ENCODE measurements at places on chromosomes 4 and X.

DNA sequence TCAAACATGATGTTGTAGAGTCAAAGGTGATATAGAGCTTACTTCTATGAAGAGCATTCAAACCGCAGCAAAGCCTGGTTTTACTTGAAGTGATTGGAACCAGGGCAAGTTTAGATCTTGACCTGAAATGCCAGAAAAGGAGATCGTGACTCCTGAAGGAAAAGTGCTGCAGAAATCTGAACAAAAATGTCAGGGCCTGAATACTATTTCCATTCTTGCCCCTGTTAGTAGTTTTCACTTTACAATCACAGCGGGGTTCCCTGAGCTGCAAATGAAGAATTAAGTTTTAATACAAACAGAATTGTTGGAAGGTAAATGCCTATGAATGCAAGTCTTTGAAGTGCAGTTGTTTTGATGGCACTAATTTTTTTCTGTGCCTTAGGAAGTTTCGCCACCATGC lies 4.1 kb downstream of the SLIT2 start:
- no peak for DNase-seq

DNA sequence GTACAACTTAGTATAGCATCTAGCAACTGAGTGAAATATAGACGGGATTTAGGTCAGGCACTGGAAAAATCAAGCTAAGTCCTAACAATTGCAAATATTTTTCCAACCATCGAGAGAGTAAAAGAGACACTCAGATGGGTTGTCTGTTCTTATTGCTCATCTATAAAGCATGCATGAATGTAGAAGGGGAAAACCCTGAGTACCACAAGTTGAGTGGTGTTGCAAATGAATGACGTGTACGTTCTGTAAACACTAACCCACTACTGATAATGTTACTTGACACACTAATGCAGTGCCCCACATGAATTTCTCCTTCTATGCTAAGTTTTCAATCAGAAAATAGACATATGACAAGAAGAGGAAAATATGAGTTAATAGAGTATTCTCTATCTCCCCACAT lies 211.2 kb downstream of the COX18 start:
- no peak for DNase-seq

DNA sequence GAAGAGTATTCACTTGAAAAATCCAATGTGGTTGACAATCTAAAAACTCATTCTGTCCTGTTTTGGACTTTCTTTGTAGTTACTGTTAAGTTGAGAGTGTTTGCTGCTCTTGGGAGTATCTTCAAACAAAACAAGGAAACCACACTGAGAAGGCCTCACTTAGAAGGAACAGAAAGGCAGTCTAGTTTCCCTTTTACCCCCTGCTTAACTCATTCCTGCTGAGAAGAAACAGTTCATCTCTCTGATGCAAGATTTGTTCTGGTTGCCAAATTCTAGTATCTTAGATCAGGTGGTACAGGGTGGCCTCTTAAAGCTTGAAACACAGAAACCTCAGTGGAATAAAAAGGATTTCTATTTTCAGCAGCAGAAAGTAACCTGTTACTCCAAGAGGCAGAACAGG lies 41.4 kb downstream of the GUCY2F start:
- no peak for DNase-seq

- DNase-seq, result no peak
Observed at GRCh38 chr4:16722416-16722815, 176.0 kb downstream of the LDB2 start.

DNA sequence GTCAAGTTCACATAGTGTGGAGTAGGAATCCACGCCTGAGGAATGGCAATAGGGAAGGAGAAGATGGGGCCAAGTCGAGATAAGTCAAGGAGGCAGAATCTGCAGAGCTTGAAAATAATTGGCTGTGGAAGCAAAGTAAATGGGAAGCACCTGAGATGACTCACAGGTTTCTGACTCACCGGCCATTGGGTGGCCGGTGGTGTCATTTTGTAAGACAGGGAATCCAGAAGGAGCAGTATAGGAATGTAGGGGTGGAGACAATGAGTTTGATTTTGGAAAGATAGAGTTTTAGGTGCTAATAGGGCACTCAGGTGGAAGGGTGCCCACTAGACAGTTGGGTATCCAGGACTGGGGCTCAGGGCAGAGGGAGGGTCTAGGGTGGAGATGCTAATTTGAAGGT lies 201.0 kb upstream of the MAMLD1 start:
- DNase-seq, result no peak

DNA sequence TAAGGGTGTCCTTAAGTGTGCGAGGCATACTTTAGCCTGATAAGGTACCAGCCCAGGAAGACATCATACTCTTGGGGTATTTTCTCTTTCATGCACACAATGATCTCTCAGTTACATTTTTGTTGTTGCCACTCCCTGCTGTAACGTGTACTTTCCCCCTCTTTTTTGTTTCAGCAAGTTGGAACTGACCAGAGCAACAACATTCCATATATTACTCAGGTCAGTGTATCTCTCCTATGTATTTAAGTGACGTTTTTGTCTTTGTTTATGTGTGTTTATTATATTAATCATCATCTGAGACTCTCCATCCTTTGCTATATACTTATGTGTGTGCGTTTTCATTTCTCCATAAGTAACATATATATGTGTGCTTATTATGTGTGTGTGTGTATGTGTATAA lies 71.3 kb upstream of the VBP1 start:
- DNase-seq, result no peak

DNA sequence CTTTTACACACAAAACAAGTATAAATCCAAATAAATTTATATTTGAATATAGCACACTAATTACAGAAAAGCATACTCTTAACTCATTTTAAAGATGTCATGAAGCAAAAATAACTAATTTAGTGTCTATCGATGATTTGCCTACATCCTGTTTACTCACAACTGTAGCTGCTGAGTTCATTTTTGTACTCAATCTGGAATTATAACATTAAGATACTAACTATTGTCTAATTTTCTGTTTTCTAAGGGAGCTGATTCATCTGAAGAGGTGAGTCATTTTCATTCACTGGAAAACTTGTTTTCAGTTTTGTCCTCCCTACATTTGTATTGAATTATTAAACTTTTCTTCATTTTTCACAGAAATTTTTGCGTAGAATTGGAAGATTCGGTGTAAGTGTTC lies 3.7 kb downstream of the STATH start:
- no peak for DNase-seq

- DNase-seq, result no peak
Observed at GRCh38 chr4:141009931-141010330, 123.3 kb downstream of the RNF150 start.

- no peak for DNase-seq
Observed at GRCh38 chr4:100076753-100077152, 113.5 kb downstream of the DDIT4L start.

- no peak for DNase-seq
Observed at GRCh38 chr4:577499-578450, 1.7 kb upstream of the TMEM271 start.

GRCh38 chrX:119374736-119375135 lies 24.4 kb upstream of the SLC25A43 start:
- no peak for DNase-seq

DNA sequence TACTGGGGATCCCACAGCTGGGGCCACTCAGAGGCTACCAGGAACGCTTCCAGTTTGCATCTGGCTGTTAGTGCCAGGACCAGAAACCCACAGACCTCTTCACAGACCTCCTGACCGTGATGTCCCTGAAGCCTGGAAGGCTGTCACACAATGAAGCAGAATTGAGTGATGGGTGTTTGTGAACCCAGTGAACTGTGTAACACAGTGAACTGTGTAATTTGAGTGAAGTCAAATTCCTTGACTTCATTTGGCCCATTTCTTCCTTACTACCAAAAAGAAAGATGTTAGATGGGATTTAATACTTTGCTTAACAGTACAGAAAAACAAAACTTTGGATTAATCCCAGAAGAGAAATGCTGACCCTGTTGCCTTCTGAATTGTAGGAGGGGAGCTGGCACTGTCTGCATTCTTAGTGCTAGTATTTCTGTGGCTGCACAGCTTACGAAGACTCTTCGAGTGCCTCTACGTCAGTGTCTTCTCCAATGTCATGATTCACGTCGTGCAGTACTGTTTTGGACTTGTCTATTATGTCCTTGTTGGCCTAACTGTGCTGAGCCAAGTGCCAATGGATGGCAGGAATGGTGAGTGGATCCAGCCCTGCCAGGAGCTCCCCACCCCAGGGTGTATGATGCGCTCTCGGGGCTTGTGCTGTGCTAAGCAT lies 17.8 kb downstream of the SRD5A3 start:
- no peak for DNase-seq

- no peak for DNase-seq
Observed at GRCh38 chrX:77638397-77638796, 147.6 kb downstream of the ATRX start.

DNA sequence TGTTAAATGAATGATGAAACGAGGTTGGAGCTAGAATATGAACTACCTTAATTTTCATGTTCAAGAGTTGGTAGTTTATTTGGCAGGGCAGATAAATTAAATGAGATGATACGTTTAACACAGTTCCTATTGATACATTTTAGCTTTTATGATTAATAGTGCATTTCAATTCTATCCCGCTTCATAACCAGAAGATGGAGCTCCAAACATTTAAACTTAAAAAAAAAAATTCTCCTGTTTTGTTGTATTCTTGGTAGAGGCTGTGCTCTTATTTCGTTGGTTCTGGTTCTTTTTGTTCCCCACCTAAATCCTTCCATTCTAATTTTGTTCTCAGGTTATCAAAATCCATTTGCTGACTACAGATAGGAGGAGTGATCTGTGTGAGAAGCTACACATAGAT lies 71.8 kb upstream of the PTPN13 start:
- DNase-seq, result no peak

DNA sequence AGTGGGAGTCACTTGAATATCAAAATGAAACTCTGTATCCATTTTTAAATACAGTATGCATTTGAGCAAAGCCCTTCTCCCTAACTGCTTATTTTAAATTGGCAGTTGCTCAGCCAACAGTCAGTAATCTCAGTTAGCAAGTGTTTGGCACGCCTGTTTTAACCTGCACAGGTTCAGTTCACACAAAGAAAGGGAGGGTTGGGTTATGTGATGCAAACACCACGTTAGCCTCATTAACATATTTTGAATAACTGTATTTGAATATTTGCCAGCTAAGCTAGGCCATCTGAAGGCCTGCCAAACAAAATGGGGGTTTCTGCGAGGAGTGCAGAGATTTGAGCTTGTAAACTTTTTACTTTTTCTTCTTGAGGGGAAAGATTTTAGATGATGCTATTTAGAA lies 19.8 kb downstream of the GAB1 start:
- no peak for DNase-seq

DNA sequence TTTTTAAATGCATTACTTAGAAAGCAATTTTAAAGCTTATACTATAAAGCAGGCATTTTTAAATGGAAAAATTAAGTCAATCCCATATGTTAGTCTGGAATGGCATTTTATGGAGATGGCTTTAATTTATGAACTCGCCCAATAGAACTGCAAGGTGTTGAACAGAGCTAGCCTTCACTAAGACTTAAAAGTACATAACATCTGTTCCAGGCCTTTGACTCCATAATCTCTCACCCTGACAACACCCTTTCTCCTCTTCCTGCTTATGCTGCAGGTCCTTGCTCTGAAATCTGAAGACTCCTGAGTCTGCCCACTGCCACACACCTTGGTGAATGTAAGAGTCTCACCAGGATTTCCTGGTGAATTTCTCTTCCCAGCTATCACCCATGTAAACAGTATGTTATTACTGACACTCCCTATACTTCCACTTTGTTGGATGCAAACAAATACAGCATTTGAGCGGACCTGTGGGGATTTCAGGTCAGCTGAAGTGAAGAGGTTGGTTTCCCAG lies 17.7 kb upstream of the SLC39A8 start:
- DNase-seq, result no peak

- DNase-seq, result no peak
Observed at GRCh38 chr4:145528601-145529000, 46.9 kb downstream of the SMAD1 start.

- DNase-seq, result no peak
Observed at GRCh38 chr4:146490106-146490505, 31.6 kb downstream of the SLC10A7 start.

- DNase-seq, result no peak
Observed at GRCh38 chr4:127071443-127071842, 561.3 kb upstream of the INTU start.

GRCh38 chrX:16643176-16643575 lies 6.8 kb upstream of the S100G start:
- no peak for DNase-seq

DNA sequence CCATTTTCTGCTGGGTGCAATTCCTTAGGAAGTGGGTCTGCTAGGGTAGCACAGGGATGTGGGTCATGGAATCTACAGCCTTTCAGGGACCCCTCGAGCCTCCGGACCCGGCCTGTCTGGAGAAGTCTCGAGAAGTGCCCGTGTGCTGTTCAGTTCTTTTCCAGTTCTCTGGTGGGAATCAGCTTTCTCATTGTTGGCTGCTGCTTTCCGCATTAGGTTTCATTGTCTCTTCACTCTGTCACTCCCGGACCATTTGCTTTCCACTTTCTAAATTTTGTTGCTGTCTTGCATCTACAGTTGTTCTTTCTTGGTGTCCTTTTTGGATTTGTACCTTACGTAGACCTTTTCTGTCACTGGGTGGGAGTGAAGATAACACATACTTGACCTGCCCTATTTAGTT lies 6.1 kb downstream of the RAB9A start:
- DNase-seq, result no peak

DNA sequence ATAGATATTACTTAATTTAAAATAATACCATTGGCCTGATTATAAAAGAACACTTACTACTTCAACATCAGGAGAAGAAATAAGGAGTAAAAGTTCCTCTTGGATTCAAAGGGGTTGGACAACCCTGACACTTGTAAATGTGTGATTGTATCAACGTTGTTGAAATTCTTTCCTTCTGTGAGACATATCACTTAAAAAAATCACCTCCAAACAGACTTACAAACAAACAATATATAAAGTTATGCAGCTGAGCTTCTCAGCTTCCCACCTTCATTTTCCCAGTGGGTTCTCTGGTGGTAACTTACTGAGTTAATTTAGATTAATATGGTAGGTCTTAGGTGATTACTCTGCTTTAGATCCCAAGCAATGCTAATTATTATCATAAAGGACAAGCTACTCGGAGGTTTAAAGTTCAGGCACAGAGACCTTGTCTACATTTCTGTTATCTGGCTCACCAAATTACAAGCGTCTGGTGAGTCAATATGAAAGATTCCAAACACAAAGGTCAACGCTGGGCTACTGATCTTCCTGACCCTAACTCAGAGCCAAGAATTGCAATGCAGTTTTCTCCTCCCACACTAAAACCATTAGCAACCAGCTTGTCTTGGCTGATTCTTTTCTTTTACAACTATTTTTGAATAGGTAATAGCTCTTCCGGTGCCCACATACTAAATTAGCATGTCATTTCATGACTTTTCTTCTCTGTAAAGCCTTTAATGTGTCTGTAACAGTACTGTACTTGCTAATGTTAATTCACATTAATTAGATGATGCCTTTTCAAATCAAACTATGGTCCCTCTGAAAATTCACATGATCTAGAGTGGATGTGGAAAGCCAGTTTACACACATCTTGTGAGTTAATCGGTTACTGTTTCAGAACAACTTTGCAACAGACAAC lies 157.6 kb downstream of the RASL11B start:
- no peak for DNase-seq

- no peak for DNase-seq
Observed at GRCh38 chr4:99828477-99828876, 11.8 kb downstream of the DAPP1 start.

All from activated T-cell treated with anti-CD3 and anti-CD28 coated beads for 1 hour (primary cell).